ENCODE measurements at places on chromosomes 12 and 14.

DNA sequence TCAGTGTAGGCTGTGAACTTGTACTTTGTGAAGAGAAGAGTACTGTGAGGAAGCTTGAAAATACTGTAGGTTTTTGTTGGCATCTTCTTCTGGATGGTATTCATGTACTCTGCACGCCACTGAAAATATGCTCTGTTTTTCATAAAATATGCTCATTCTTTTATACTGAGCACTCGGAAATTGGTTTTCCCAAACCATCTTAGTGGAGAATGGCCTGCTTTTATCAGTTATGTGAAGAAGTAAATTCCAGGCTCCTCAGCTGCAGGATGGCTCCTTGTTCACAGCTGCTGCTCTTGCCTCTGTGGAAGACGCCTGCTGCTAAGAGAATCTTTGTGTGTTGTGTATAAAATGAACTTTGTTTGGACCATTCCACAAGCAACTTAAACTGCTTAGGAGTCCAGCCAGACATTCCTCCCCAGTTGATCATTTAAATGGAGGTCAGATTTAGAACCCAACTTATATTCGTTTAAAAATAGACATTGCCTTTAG lies 443.5 kb upstream of the RGS6 start:
- no peak for DNase-seq

DNA sequence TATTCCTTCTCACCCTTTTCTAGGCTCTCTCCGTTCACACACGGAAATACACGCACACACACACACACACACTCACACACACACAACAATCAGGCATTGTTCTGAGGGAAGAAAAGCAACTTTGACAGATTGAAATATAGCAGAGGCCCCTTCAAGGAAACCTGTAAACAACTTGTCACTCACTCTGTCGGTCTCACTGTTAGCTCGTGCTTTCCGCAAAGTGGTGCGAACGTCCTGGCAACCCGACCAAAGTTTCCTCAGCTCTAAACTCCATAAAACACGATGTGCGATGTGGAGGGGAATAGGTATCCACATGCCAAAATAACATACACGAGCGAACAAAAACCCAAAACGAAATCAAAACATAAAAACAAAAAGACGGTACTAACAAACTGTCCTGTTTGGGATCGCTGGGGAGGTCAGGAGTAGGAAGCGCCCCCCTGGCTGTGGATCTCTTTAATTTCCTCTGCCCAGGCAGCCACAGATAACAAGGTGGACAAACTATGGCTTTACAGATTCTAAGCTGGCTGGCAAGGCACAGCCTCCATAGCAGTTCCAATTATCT lies 822 bp upstream of the SOX5 start:
- no peak for DNase-seq

DNA sequence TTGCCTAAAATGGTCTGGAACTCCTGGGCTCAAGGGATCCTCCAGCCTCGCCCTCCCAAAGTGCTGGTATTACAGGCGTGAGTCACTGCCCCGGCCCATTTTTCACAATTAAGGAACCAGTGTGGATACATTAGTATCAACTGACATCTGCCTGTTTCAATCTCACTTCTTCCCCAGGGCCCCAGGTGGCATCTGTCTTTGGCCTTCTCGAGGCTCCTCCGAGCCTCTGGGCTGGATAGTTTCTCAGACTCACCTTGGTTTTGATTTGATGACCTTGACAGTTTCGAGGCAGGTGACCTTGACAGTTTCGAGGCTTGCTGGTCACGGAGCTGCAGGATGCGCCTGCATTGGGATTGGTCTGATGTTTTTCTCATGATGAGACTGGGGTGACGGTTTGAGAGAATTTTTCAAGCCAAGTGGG lies 41.0 kb upstream of the NCOR2 start:
- no peak for DNase-seq

- no peak for DNase-seq
Measured at GRCh38 chr14:21070610-21071224, 613 bp downstream of the ARHGEF40 start.

- peak; percentile 33 for DNase-seq
Measured at GRCh38 chr14:69152181-69152901, 578 bp downstream of the DCAF5 start.

DNA sequence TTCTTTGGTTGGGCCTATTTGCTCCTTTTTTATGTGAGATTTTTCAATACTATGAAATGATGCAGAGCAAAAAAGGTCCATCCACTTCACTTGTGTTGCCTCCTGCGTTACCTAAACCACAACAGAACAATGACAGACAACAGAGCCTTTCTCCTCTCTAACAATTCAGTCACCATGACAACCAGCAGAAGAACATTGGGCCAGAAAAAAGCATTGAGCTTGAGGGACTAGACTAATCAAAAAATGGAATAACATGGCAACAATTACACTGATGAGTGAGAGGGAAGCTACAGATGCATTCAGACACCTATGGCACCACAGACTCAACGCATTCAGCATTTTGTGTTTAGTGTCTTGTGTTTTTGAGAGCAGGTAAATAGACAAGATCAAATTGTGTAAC lies 44.6 kb upstream of the PTCSC3 start:
- DNase-seq, result no peak

GRCh38 chr14:68651652-68652432 lies 141.0 kb downstream of the ZFP36L1 start:
- no peak for DNase-seq

GRCh38 chr12:70577283-70577634 lies 60.0 kb downstream of the PTPRB start:
- no peak for DNase-seq

DNA sequence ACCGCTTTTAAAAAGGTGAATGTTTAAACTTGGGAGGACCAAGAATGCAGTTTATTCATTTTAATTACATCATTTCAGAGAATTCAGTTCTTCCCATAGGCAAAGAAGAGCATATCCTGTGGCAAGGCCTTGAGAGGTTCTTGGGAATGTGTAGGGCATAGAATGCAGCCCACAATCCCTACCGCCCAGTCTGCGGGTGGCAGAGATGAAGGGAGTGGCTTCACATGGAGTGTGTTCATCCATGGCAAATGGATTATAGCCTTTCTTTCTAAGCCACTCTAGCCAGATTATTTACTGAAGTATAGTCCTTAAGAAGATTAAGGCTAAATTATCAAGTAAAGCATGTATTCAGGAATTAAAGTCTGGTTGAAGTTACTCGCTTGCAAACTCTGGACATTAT lies 97.4 kb downstream of the TSPAN8 start:
- no peak for DNase-seq

GRCh38 chr14:89241257-89241656 lies 175.8 kb downstream of the FOXN3 start:
- no peak for DNase-seq

GRCh38 chr12:92547420-92547819 lies 155.4 kb upstream of the PLEKHG7 start:
- no peak for DNase-seq

DNA sequence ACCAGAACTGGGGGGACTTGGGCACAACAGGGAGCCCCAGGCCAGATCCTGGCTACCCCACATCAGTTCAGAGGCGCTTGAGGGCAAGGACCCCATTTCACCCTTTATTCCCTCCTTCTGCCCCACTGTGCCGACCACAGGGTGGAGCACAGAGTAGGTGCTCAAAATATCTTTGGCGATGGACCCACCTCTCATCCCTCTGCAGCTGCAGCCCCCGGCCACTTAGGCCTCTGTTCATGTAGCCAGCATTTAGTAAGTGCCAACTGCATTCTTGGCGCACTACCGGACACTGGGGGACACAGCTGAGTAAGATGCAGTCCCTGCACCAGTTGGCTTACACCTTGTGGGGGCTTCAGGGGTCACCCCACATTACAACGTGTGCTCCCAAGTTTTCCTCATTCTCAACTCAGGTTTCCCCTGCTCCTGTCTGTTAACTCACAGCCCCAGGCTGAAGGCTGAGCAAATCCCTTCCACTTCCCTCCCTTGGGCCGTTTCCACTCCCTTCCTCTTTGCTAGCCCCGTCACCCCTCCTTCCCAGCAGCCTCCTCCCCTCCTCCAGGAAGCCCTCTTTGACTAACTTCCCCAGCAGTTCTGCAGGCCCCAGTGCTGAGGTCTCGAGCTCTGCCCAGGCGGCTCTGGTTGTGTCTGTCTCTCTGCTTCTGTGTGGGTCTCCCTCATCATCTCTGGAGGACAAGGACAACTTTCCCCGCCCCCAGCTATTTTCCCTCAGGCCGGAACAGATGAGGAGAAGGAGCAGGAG lies 26.5 kb downstream of the KRT80 start:
- DNase-seq, result no peak

DNA sequence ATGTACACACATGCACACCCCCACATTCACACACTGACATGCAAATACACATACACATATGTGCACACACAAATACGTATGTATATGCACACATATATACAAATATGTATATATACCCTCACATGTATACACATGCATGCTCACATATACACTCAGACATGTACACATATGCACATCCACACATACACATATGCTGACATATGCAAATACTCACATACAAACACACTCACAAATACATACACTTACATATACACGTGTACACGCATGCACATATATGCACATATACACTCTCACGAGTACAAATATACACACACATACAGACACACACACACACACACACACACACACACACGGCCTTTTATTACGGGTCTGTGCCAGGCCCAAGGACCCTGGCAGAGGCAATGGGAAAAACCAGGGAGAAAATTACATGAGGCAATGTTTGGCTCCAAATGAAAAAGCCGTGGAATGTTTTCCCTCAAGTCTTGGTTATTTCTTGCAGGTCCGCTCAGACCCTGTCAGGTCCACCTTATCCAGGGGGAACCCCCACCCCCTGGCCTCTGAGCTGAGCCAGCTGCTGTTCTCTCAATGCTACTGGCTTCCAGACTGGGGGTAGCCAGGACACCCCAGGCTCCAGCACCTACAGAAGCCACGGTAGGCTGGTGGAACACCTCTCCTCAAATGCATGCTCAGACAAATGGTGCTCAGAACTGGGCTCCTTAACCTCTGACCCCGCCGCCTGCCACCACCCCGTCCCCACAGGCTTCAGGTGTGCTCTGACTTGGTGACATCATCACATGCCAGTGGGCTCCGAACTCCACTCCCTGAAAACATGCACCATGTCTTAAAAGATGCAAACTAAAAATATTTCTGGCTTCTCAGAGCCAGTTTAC lies 54.7 kb downstream of the BCL11B start:
- no peak for DNase-seq

DNA sequence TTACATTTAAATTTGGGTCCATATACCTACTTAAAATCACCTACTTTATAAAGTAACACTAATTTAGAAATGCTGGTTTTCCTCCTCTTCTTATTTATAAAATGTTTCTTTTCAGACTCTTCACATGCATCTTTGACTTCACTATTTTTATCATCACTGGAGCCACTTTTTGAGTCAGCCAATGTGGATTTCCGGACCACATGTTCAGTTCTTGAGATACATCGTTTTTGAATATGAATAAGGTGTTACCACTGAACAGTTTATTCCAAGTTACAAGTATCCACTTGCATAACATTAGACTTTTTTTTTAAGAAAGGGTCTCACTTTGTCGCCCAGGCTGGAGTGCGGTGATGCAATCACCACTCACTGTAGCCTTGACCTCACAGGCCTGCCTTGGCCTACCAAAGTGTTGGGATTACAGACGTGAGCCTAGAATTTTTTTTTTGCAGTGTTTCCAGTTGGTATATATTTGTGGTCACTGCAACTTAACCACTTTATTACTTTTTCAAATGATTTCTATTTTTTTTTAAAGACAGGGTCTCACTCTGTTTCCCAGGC lies 5.7 kb downstream of the FNTB start:
- no peak for DNase-seq

DNA sequence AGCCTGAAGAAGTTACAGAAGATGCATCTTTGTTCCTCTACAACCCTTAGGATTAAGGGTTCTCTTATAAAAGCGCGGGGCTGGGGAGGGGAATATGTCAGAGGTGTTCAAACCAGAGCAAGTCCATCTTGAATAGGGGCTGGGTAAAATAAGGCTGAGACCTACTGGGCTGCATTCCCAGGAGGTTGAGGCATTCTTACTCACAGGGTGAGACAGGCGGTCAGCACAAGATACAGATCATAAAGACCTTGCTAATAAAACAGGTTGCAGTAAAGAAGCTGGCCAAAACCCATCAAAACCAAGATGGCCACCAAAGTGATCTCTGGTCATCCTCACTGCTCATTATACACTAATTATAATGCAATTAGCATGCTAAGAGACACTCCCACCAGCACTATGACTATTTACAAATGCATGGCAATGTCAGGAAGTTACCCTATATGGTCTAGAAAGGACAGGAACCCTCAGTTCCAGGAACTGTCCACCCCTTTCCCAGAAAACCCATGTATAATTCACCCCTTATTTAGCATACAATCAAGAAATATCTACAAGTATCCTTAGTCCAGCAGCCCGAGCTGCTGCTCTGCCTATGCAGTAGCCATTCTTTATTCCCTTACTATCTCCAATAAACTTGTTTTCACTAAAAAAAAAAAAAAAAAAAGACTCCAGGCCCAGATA lies 108.1 kb upstream of the FOXN3 start:
- no peak for DNase-seq

GRCh38 chr12:15770021-15770420 lies 19.2 kb downstream of the EPS8 start:
- no peak for DNase-seq

DNA sequence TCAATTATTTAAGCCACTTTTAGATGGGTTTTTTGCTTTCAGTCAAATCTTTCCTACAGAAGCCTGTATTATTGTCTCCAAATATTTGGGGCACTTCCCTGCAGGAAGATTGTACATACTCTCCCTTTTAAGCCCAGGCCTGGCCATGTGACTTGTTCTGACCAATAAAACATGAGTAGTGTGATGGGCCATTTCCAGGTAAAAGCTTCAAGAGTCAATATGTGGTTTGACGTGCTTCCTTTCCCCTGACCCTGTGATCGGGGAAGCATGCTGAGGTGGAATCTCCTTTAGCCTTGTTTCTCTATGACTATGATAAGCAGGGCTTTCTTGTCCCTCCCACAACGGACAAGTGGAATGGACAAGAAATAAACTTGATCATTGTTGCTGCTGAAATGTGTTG lies 14.2 kb upstream of the NIN start:
- no peak for DNase-seq

- no peak for DNase-seq
Measured at GRCh38 chr12:48356041-48356768, 5.5 kb upstream of the ZNF641 start.

- peak; percentile 52 for DNase-seq
Measured at GRCh38 chr12:96193725-96194575, at the start of gene ELK3. Gene ELK3, plus strand, starts transcription at chr12:96194375.

DNA sequence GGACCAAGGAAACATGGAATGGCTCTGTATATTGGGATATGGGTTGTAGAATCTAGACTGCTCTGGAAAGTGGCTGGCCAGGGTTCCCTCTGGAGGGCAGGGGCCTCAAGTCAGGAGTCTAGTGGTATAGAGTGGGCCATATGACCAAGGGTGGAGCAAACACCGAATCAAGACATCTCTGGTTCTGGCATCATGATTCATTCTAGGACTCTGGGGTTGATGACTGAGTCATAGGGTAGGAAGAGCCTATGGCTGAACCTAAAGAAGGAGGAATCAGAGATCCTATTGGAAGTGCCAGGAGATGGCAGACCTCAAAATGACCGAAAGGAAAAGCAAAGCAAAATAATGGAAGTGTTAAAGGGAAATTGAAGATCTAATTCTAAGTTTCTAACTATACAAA lies 356.4 kb upstream of the PRICKLE1 start:
- no peak for DNase-seq

- DNase-seq, result no peak
Measured at GRCh38 chr14:52583544-52583943, 30.9 kb downstream of the GPR137C start.
